ENCODE measurements at places on chromosomes 6 and 20.

DNA sequence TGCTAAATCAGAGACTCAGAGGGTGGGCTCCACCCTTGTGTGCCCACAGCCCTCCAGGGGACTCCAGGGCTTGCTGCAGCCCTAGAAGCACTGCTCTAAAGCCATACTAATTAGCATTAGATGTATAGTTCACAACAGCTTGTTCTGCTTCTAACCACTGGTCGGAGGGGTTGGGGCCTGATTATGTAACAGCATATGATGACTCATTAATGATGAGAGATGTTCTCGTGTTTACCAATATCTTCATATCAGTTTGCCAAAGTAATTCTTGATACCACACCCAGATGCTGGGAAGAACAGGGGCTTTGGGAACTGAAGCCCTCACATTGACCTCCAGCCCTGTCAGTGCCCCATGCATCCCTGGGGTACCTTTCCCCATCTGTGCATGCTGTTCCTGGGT lies 104.1 kb upstream of the FOXA2 start:
- no peak for DNase-seq

- no peak for DNase-seq
Observed at GRCh38 chr6:21990577-21990976, 306.3 kb downstream of the PRL start.

GRCh38 chr6:26021001-26021349 lies 58.4 kb downstream of the TRIM38 start:
- DNase-seq: peak; percentile 65

GRCh38 chr6:72111611-72112010 lies 225.3 kb downstream of the RIMS1 start:
- DNase-seq: no peak

GRCh38 chr20:56691325-56691998 lies 62.4 kb downstream of the TFAP2C start:
- no peak for DNase-seq

DNA sequence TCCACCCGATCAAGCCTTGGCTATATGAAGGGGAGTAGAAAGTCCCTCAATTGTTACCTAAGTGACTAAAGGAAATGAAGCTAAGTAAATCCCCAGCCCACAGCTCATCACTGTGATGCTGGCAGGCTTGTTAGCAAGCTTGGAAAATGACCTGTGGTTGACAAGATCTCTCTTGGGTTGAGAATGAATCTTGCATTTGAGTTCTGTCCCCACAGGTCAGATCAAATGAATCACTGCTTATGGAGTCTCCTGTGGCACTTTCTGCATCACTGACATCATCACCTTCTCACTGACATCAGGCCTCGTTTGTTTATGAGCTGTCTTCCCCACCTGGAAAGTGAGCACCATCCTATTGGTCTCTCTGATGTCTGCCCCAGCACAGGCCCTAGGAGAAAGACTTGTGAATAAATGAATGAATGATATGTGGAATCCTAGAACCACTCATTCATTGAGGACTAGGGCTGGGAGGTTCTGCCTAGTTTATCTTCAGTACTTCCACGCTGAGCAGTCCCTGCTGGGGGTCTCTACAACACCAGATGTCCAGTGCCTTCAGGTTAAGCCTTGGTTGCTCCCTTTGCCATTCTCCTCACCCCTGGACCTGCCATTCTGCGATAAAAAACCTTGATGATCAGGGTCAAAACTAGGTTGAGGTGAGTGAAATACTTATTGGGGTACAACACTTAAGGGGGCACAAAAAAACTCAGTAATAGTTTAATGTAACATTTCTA lies 318.4 kb upstream of the MOCS1 start:
- DNase-seq: no peak

DNA sequence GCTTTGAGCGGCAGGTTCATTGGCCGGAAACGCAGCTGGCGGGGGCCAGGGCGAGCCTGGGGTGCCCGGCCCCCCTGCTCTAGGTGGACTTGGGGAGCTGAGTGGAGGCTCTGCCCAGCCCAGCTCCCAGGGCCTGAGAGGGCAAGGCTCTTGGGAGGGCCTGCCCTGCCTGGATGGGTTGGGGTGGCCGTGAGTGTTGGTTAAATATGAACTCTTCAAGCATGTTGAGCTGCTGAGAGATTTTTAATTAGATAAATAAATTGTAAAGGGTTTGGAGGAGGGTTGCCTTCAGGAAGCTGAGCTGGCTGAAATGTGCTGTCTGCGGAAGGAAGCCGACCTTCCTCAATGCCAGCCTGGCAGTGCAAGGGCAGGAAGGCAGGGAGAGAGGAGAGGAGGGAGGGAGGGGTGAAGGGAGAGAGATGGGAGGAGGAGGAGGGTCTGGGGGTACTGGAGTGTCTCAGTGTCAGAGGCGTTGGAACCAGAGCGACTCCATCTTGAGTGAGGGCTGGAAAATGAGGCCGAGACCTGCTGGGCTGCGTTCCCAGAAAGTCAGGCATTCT lies 39.4 kb upstream of the PMEPA1 start:
- no peak for DNase-seq

GRCh38 chr6:152428126-152428525 lies 209.0 kb downstream of the SYNE1 start:
- no peak for DNase-seq
